ENCODE measurements at places on chromosomes 13 and 19.

DNA sequence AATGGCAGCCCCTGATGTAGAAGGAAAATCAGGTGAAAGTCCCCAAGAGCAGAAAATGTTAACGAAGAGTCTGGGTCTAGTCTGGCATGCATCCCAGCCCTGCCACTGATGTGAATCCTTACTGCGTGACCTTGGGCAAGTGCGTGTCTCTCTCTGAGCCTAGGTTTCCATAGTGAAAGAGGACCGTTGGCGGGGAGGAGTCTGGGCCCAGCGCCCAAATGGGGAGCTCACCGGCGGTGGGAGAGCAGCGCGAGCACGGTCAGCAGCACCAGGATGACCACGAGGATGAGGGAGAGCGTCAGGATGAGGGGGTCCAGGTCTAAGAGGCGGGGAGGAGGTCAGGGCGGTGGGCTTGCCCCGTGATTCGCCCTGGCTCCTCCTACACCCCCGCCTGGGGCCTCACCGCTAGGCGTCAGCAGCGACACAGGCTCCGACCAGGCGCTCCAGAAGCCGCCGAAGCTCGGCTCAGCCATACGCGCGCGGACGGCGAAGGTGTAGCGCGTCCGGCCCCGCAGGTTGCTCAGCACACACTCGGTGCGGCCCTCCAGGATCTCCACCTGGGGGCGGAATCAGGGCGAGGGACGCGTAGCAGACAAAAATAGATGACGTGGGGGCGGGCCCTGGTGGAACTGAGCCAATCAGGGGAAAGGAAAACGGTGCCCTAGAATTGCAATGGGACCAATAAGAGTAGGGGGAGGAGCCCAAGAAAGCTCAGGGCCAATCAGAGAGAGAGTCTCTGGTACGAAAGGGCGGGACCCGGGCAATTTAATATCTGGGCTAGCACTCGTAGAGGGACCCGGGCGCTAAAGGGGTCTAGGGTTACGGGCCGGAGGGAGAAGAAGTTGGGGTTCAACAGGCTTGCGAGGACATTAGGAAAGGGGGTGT is 3.2 kb downstream of the EPOR start:
- DNase-seq: peak; percentile 99

DNA sequence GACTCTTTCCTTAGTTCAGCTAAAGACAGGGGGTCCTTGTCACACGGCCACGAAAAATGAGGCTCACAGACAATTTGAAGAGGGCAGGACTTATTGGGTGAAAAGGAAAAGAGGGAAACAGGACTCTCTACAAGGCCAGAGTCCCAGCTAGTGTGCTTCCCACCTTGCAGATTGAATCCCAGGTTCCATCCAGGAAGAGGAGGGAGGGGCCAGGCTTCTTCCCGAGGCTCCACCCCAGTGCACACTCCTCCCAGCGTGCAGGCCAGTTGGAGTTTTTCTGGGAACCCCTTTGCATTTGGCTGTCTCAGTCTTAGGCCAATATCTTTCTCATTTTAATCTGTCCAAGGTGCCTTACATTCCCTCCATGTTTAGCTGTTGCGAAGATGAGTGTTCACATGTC is 106.8 kb downstream of the DNAJC3 start:
- DNase-seq: no peak

DNA sequence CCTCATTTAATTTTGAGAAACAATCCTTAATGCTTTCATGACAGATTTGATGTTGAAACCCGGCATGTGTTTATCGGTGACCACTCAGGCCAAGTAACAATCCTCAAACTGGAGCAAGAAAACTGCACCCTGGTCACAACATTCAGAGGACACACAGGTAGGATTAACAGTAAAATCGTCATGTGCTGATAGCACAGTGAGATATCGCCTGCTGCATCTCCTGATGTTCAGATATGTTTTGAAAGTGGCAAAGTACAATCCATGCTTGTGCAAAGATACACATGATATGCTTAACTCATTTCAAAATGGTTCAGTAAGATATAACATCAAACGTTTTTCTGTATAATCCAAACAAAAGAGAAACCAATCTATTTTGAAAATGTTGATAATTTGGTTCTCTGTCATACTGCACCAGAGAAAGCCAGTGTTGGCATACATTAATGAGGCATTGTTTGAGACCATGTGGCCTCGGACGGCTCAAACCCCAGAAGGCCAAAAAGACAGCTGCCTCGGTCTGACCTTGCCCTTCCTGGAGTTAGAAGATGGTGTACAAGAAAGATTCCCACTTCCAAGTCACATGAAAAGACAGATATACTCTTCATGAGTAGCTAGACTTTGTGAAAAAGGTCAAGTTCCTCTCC is 76.2 kb downstream of the DHRS12 start:
- no peak for DNase-seq

- DNase-seq: no peak
These were observed 21.8 kb downstream of the CCDC8 start for GRCh38 chr19:46391296-46392251.

DNA sequence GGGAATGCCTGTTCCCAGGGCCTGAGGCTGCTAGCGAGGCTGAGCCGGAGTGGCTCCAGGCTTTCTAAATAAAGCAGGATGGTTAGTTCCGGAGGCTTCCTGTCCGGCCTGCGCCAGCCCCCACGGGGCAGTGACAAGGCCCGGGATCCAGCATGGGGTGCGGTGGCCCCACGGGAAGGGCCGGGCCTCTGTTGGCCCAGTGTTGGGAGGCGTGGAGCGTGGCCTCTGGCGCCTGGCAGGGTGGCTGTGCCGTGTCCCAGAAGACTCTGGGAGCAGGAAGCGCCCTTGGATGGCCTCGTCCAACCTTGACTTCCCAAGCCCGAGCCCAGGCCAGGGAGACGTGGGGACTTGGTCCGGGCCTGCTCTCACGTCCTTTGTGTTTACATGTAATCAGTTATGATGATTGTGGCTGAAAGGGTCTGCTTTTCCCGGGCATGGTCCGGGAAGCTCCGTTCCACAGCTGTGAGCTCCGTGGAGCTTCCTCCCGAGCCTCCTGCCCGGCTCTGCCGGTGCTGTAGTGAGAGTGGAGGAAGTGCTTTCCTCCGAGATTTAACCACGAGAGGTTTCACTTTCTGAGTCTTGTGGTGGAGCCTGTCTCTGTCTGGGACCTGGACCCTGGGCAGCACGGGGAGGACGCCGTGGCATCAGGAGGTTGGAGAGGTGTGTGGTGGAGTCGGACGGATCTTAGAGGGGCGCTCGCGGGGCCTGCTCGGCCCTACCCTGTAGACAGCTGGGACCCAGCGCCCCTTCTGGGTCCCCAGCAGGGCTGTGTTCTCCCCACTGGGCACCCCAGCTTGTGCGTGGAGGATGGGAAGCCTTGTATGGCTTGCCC is 4.6 kb downstream of the GNA11 start:
- peak; percentile 48 for DNase-seq

DNA sequence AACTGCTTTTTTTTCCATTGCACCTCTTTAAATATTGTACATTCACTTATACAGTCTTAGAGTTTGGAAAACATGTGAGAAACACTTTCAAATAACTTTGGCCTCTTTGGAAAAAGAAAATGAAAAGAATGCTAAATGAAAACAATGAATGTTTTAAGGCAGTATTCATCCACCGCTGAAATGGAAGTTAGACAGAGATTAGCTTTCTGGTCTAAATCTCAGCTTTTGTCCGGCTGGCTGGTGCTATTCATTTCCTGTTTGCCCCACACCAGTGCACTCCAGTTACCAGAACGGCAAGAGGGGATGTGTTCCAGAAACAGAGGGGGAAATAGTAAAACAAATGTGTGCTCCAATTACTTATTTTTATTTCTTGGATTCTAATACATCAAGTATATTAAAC is 1201.3 kb downstream of the EFNB2 start:
- DNase-seq: no peak

DNA sequence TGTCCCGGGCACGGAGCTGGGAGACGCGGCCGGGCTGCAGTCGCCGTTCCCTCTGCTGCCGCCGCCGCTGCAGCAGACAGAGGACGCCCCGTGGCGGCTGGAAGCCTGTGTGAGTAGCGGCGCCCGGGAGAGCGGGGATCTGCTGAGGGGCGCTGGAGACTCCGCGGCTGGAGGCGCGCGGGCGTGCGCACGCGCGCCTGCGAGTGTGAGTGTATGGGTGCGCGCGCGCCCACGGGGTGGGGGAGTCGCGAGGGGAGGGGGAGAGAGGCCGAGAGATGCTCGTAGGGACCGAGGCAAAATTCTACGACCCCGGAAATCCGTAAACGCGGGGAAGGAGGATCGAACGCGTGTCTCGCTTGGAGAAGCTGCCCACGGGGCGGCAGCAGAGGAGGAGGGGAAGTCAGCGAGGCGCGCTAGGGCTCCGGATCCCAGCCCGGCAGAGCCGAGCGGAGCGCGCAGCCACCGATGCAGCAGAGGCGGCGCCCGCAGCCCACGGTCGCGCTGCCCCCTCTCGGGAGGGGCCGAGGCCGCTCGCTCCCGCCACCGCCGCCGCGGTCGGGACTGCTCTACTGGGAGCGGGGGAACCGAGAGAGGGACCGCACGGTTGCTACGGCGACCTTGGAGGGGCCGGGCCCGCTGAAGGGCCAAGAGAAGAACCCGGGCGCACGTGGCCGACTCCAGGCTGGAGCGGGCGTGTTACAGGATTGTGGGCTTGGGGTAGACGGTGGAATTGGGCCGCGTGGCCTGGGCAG is at the start of gene ENOX1:
Gene ENOX1 (minus strand): TSS at position 207 of the 752 bp plus-strand sequence.
- DNase-seq: peak; percentile 9

- DNase-seq: no peak
These were observed 197.3 kb downstream of the LHFPL6 start for GRCh38 chr13:39405596-39406205.

GRCh38 chr13:53004573-53004972 is 24.0 kb upstream of the OLFM4 start:
- no peak for DNase-seq

DNA sequence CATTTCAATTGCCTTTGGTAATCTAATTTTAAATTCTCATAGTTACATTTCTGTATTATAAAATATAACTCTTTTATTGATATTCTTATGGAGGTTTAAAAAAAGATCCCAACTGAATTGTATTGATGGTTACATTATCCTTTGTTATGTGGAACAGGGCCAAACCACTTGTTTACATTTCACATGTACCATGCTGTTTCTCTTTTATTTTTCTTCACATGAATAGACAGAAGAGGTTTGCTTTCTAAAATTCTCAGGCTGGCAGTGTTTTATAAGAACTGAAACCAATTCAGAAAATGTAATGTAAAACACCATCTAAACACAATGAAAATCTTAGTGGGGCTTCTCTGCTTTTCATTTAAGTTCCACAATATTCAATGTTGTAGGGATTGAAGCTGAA is 122.5 kb downstream of the GPC5 start:
- DNase-seq: no peak

DNA sequence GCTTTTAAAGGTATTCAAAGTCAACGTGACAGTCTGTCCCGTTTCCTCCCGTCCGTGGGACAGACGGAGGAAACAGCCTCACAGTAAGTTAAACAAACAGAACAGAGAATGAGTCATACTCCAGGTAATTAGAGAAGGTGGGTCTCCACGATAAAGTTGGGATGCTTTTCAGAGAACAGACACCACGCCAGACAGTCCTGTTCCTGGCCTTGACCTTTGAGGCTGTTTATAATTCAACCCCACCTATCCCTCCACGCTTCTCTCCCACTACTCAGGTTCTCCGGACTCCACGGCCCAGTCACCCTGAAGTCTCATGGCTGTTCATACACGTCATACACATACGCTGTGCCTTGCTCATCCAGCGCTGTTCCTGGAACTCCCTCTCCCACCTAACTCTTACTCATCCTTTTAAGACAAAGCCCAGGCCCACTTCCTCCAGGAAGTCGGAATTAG is 42.5 kb downstream of the ARHGEF18 start:
- DNase-seq: no peak

DNA sequence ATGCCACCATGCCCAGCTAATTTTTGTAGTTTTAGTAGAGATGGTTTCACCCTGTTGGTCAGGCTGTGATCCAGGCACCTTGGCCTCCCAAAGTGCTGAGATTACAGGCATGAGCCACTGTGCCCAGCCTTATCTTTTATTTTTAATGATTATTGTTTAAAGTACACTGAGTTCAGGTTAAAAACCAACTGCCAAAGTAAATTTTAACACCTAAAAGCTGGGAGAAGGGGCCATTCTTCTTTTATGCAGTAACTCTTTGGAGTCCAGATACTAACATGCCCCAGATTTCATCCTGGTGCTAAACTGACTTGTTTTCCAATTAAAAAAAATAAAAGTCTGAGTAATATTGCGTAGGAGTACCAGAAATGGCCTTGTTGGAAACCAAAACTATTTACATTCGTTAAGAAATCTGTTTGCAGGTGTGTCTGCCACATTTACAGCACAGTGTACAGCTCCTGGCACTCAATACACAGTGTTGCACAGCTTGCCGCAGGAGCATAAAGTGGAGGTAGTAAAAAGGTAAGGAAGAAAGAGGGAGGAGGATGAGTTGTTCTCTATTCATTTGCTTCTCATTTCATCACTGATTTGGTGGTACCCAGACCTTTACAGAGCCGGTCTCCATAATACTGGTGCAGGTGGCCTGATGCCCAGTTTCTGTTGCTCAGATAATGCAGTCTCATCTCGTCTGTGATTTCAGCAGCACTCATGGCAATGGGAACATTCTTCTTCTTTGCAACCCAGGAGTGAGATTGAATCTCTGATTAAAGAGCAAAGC is 108.9 kb downstream of the PCCA start:
- no peak for DNase-seq

- DNase-seq: no peak
These were observed 285.5 kb downstream of the UQCRFS1 start for GRCh38 chr19:28927456-28927855.

DNA sequence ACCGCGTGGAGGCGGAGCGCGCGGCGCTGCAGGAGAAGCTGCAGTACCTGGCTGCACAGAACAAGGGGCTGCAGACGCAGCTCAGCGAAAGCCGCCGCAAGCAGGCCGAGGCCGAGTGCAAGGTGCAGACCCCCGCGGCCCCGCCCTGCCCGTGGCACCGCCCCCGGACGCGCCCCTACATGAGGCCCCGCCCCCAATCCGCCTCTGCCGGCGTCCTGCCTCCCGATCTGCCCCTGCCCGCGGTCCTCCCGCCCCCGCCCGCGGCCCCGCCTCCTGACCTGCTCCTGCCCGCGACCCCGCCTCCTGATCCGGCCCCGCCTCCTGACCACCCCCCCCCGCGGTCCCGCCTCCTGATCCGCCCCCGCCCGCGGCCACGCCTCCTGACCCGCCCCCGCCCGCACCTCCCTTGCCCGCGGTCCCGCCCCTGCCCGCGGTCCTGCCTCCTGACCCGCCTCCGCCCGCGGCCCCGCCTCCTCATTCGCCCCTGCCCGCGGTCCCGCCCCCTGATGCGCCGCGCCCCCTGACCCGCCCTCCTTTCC is 11.7 kb downstream of the PRR36 start:
- peak; percentile 81 for DNase-seq

- DNase-seq: no peak
These were observed 1160.9 kb upstream of the PCDH9 start for GRCh38 chr13:68390987-68391386.

GRCh38 chr19:17322854-17323253 is 11.8 kb downstream of the ANO8 start:
- no peak for DNase-seq

DNA sequence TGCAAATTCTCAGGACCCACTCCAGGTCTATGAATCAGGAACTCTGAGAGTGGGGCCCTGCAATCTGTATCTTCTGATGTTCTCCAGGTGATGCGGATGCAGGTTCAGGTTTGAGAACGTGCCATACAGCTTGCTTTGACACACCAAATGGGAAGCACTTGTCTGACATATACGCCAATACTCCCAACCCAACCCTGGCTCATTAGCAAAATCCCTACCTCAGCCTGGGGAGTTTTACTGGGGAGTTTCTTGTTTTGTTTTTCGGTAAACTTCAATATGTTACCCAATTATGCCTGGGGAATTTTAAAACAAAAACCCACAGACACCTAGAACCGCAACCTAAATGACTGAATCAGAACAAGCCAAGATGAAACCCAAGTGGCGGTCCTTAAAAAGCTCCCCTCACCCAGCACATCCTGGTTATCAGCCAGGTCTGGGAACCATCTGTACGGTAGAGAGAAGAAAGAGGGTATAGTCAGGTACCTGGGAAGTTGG is 41.2 kb downstream of the ABCC4 start:
- no peak for DNase-seq

Measured in CD4-positive, alpha-beta T cell treated with Interferon alpha-2 for 1 hour (primary cell).